Stimulated activated CD4-positive, alpha-beta T cell treated with anti-CD3 and anti-CD28 coated beads, Interleukin-15, amount 100 ng/mL, for 24 hours (primary cell): ENCODE measurements at places on chromosomes 2 and 18.

DNA sequence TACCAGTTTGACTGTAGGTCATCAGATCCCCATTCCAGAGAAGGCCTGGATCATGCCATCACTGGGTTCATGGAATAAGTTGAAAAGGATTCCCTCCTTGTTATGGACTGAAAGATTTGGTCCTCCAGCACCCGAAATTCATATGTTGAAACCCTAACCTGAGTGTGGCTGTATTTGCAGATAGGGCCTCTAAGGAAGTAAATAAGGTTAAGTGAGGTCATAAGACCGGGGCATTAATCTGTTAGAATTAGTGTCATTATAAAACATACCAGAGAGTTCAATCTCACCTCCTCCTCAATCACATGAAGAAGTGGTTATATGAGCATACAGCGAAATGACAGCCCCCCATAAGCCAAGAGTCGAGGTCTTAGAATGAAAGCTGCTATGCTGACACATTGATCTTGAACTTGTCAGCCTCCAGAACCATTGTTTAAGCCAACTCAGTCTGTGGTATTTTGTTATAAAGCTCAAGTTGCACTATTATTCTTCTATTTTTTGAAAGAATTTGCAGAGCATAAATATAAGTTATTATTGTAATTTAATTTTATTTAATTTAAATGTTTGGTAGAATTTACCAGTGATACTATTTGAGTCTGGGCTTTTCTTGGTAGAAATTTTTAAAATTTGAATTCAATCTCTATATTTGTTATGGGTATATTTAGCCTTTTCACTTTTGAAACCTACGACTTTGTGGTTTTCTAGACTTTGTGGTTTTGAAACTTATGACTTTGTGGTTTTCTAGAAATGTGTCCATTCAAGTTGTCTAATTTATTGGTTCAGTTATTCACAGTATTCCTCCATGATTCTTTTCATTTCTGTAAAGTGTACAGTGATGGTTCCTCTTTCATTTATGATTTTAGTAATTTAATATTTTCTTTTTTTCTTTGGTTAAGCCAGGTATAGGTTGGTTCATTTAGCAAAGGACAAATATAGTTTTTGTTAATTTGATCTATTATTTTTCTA lies 1206.7 kb upstream of the CDH2 start:
- DNase-seq, result no peak

DNA sequence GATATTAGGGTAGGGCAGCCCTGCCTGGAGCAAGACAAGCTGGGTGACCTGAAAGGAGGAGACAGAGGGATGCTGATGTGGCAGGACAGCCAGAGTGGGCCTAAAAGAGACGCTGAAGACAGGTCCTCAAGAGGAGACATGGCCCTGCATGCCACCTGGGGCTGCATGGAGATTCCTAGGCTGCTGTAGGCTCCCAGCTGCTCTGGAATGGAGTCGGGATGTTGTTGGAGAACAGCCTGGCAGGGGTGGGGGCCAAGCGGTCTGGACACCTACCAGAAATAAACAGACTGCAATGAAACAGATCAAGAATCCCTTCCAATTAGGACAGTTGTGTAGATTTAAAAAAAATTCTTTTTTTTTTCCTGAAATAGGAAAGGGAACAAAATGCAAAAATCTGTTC lies 97.8 kb upstream of the NPAS2 start:
- no peak for DNase-seq

DNA sequence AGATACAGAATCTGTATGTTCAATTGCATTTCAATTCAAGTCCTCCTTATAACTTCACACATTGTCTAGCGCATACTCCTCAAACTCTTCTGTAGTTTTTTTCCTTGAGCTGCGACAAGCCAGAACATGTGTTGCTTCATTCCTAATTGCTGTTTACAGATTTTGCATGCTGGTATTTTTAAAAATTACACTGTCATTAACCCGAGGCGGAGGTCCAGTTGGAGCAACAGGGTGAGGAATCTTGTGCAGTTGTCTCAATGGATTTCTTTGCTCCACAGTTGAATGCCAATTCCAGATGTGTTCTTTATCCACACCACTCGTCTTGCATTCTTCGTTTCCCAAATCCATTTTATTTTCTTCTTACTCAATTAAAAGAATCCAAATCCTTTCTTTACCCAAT lies 16.4 kb upstream of the SERPINB13 start:
- no peak for DNase-seq

GRCh38 chr2:231276987-231277386 lies 78.6 kb downstream of the ARMC9 start:
- peak; percentile 12 for DNase-seq

DNA sequence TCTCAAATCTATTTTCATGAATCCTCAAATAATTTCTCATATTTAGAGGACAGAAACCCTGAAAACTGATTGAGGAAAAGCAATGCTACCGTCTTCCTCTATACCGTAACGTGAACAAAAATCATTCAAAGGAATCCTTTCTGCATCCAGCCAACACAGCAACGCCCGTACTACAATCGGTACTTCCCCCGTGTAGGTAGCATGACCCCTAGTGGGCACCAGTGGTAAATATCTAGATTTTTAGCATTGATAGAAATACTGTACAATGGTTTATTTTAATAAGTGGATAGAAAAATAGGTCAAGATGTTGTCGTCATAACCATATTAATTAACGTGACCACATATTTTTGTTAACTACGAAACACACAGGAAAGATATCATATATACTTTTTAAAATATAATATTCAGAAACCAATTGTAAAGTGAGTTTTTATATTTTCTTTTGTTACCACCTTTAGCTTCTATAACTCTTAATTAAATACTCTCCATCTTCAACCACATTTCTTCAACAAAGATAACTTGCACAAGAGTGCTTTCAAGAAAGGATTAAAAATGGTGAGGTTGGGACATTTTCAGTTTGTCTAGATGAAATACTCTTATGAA lies 194.1 kb downstream of the SS18 start:
- DNase-seq, result peak; percentile 31

DNA sequence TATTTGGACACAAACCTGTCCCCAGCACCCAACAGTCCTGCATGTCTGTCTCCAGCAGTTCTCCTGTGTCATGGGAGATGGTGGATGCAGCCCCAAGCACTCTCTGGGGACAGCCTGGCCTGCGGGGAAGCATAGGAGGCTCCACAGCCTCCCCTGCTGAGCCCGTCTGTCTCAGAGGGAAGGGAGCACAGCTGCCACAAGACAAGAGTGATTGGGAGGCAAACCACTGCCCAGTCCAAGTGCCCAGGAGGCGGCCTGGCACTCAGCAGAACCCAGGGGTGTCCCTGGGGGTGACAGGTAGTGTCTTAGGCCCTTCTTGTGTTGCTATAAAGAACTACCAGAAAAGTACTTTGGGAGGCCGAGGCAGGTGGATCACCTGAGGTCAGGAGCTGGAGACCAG lies 211.2 kb upstream of the MYT1L start:
- DNase-seq, result no peak

DNA sequence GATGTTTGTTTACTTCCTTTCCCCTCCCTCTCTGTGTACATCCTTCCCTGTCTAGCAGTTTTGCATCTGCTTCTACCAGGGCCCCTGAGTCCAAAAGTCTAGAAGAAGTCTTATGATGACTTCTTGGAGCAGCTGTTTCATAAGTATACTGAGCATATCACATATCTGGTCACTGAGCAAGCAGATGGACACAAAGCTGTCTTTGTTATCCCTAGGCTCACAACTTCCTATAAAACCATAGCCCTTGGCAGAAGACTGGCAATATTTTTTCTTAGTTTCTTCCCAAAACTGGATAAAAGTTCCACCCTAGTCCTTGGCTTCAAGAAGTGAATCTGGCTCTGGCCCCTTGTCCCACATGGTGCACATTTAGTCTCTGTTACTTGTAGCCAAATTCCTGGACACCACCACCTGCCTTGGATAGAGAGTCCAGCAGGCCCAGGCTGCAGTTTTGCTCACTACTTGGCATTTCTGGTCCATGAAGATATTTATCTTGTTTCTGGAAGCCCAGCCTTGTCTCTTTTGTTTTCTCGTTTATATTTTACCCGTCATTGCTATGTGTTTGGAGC lies 22.5 kb downstream of the THOC1 start:
- DNase-seq, result no peak

DNA sequence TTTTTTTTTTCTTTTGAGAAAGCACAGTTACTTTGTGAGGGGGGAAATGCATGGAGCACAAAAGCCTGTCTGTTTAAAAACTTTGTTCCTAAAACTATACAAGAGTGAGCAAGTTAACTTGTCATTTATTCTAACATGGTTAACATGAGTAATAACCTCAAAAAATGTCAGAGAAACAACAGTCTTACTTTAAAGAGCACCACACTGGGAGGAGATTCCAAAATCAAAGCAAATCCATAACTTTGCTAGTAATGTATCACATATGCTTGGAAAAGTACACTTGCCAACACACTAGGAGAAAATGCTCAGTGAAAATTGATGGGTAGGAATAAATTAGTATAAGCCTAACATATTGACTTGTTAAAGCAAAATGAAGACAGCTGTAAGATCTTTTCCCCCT lies 157.1 kb downstream of the PRPF40A start:
- DNase-seq, result no peak

- no peak for DNase-seq
Observed at GRCh38 chr2:207502577-207503198, 27.1 kb upstream of the CREB1 start.

DNA sequence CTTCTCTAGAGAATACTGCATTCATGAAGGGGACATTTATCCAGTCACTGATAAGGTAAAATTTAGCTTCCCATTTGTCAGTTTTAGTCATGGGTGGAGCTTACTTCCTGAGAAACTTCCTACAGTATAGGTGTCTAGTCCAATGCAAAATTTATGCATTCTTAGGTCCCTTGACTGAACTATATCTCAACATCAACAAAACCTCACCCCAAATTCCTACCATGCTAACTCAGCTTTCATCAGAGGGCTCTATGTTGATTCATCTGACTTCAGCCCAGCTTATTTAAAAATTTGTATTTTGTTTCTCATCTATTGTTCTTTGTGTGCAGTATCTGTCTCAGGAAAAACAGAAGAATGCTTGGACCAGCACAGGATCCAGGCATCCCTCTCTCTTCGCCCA lies 296.4 kb upstream of the ACVR2A start:
- no peak for DNase-seq

DNA sequence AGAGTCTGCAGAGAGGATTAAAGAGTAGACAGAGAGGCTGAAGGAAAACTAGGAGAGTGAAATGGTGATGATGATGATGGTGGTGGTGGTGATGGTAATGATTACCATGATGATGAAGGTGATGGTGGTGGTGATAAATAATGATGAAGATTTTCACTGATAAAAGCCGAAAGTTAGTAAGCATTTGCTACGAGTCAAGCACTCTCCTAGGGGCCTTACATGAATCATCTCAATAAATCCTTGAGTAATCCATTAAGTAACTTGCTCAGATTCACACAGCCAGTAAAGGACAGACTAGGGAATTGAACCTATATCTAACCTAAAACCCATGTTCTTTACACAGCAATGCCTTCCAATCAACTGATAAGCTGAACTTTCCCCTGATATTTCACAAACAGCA lies 106.7 kb upstream of the PGAP1 start:
- no peak for DNase-seq

DNA sequence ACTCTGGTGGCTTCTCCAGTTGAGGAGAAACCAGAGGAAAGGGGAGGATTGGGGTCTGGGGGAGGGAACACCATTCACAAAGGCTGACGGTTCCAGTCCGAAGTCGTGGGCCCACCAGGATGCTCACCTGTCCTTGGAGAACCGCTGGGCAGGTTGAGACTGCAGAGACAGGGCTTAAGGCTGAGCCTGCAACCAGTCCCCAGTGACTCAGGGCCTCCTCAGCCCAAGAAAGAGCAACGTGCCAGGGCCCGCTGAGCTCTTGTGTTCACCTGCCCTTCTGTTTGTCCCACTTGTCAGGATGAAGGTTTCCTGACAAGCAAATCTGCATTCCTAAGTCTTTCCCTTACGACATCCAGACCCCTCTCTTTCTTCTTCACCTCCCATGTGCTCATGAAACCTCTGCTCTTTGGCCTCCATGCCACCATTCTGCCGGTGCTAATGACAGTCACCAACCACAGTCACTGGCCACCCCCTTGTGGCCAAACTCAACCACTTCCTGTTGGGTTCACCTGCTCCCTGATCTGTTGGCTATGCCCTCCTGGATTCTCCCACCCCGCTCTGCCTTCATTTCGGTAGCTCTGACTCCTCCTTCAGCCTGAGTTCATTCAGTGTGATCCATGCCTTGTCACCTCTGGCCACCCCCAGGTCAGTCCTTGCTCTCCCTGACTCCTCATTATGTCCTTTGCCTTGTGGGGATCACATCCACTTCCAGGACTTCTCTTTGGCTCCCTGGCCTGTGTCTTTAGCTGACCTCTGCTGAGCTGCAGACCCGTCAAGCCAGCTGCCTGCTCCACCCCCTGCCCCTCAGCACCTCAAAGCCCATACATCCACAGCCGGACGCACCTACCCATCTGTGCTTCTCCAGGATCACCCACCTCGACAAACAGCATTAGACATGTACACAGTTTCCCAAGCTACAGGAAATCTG lies 17.6 kb downstream of the EMX1 start:
- DNase-seq, result no peak

DNA sequence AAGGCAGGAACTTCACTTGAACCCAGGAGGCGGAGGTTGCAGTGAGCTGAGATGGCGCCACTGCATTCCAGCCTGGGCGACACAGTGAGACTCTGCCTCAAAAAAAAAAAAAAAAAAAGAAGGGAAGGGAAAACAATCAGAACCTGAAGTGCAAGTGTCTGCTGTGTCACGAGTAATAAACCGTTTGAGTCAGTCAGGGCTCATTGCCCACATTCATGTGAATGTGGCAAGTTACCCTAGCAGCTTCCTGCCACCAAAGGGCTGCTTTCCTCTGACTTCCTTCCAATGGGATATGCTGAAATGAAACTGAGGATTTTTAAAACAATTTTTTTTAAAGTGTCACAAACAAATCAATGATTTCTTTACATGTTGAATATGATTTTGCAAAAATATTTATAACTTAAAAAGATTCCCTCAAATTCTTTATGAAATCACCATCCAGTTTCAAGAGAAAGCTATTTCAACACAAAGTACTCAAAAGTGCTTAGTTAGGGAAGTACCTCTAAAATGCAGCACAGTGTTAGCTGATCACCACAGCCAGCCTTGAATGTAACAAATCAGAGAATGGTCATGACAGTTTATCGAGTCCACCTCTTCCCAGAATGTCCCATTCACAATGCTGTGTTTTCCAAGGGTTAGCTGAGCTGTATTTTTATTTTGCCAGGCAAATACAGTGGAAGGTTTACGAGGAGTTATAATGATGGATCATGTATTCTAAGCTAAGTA lies 36.4 kb downstream of the WDSUB1 start:
- DNase-seq, result no peak
